ENCODE measurements at places on chromosomes 11 and 22.

- no peak overlapping the region for H3K4me3 ChIP-seq
- peak overlapping the region; percentile 17 for H3K27ac ChIP-seq
These were observed 15.6 kb downstream of the SUN2 start for GRCh38 chr22:38740116-38740723.

GRCh38 chr22:46954781-46955180 lies 192.3 kb downstream of the TBC1D22A start:
- H3K4me1 ChIP-seq = no peaks in the 10 kb centered on the region
- DNase-seq = no peak
- H3K36me3 ChIP-seq = peaks cover 3% of the 10 kb centered on the region

DNA sequence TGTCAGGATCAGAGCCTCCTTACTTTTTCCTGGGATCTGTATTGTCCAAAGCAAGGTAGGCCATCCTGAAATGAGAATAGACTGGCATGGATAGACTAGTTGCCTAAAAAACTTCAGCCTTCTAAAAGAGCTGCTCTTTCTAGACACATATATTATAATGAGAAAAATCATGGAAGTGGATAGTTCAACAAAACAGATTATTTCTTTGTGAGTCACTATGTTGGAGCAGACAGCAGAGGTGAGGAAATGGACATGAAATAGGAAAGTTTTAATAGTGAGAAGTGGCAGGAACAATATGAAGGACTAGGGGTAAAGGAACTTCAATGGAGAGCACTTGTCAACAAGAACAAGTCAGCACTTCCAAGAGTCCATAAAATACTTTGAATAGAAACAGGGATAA lies 101.9 kb upstream of the ANO3 start:
- H3K4me3 ChIP-seq = no peak overlapping the region
- no peak for DNase-seq
- H3K36me3 ChIP-seq = no peaks in the 10 kb centered on the region
- H3K4me1 ChIP-seq = no peaks in the 10 kb centered on the region
- H3K27me3 ChIP-seq = no peaks in the 10 kb centered on the region
- H3K27ac ChIP-seq = no peak overlapping the region

DNA sequence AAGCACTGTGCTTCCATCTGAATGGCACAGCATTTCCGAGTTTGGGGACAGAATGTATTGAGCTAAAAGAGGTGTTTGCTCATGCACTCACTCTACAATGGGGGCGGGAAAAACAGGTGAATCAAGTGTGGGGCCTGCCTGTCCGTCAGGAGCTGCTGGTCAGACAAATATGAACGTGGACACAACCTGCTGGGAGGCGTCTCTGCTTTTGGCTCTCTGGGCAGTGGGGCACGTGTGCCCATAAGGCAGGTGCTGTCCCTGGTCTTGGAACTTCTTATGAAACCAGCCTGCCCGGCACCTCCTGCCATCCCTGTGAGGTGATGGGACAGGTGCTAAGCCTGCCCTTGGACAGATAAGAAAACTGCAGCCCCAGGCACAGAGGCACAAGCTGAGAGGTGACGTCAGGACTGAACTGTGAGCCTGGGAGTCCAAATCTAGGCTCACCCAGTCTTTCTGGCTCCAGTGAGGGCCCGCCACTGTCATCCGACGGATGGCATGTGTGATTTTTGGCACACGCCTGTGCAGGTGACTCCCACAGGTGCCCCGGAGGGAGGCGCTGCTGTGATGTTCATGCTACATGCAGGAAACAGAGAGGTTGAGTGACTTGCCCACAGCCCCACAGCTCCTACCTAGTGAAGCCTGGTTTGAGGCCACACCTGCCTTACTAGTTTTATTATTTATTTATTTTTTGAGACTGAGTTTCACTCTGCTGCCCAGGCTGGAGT lies 51.6 kb downstream of the SMIM38 start:
- peaks cover 8% of the 10 kb centered on the region for H3K27me3 ChIP-seq
- H3K36me3 ChIP-seq = no peaks in the 10 kb centered on the region
- H3K4me3 ChIP-seq = no peak overlapping the region
- peaks cover 5% of the 10 kb centered on the region for H3K4me1 ChIP-seq
- no peak overlapping the region for H3K27ac ChIP-seq

DNA sequence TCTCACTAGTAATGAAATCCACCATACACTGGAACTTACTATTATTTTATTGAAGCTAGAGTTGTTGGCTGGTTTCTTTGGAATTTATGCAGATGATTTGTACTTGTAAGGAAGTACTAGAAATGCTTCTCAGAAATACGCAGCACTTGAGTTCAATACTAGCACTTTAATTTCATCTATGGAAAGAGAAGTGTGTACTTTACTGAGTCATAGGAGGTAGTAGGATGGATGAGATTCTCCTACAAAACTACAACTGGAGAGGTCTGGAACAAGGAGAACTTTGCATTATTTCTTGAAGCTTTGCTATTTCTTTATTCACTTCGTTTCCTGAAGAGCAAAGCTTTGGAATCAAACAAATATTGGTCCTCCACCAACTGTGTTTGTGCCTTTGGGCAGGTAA lies 44.1 kb upstream of the CCDC90B start:
- no peak for DNase-seq
- H3K4me3 ChIP-seq = no peak overlapping the region
- no peaks in the 10 kb centered on the region for H3K4me1 ChIP-seq
- H3K27ac ChIP-seq = no peak overlapping the region
- peaks cover 3% of the 10 kb centered on the region for H3K27me3 ChIP-seq
- no peaks in the 10 kb centered on the region for H3K36me3 ChIP-seq

DNA sequence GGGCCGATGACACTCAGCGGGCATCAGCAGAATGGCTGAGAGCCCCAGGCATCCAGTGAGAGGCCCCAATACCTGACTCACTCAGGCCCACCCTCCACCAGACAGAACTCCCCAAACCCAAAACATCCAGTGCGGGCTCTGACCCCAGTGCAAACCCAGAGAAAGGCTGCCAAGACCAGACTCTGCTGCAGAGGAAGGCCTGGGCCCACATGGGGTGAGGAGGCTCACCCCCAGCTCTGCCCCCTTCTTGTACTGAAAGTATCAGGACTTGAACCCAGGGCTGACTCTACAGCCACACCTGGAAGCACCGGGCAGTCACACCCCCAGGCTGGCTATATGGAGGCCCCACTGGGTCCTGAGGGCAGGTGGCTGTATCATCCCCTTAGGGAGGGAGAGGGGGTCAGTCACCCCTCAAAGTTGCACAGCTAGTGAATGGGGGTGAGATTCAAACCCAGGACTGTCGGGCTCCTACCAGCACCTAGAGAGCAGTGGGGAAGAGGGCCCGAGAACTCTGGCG lies 49.3 kb downstream of the IGLL1 start:
- no peak for DNase-seq
- H3K36me3 ChIP-seq = no peaks in the 10 kb centered on the region
- no peak overlapping the region for H3K27ac ChIP-seq
- peaks cover 2% of the 10 kb centered on the region for H3K27me3 ChIP-seq
- no peak overlapping the region for H3K4me3 ChIP-seq
- no peaks in the 10 kb centered on the region for H3K4me1 ChIP-seq

DNA sequence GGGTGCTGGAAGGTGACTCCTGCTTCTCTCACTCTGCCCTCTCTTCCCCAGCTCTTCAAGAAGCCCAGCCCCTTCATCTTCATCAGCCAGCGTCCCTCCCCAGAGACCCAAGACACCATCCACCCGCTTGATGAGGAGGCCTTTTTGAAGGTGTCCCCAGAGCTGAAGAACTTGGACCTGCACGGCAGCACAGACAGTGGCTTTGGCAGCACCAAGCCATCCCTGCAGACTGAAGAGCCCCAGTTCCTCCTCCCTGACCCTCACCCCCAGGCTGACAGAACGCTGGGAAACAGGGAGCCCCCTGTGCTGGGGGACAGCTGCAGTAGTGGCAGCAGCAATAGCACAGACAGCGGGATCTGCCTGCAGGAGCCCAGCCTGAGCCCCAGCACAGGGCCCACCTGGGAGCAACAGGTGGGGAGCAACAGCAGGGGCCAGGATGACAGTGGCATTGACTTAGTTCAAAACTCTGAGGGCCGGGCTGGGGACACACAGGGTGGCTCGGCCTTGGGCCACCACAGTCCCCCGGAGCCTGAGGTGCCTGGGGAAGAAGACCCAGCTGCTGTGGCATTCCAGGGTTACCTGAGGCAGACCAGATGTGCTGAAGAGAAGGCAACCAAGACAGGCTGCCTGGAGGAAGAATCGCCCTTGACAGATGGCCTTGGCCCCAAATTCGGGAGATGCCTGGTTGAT lies 12.6 kb downstream of the IL10RA start:
- H3K27ac ChIP-seq = peak overlapping the region; percentile 87
- H3K4me1 ChIP-seq = peaks cover 82% of the 10 kb centered on the region
- H3K4me3 ChIP-seq = peak overlapping the region; percentile 29
- H3K36me3 ChIP-seq = peaks cover 76% of the 10 kb centered on the region

DNA sequence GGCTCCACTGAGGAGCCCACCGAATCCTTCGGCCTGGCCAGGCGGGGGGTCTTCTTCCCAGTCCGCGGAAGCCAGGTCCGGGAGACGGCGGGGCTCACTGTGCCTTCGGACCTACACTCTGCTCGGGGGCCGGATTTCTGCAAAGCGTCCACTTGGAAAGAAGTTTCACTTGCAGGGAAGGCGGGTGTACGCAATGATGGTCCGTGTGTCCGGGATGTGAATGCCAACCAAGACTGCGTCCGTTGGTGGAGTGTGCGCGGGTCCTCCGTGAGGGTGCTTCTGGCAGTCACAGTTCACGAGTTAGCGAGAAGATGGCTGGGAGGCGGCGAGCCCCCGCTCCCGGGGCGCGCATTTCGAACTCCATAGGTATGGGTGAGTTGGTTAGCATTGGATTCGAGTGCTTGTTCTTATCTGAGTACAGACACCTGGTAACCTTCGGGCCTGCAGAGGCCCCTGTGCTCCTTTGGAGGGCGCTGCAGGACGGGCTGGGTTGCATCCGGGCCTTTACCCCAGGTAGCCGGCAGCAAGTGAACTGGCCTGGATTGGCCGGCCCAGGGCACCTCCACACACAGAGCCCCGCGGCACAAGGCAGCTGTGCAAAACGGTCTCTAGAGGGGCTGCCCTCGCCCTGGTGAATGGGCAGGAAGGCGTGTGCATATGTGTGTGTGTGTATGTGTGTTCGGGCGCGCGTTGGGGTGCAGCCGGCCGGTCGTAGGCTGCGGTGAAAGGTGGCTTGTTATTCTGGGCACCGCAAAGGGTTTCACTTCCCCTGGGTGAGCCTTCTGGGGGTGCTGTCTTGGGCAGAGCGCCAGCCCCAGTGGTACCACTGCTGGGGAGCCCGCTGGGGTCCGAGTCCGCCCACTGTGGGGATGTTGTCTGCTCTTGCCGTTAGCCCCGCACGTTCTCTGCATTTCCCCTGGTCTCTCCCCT lies 13.3 kb upstream of the CYP2R1 start:
- H3K4me3 ChIP-seq = peak overlapping the region; percentile 96
- DNase-seq = peak; percentile 94
- H3K36me3 ChIP-seq = no peaks in the 10 kb centered on the region
- peak overlapping the region; percentile 93 for H3K27ac ChIP-seq
- H3K27me3 ChIP-seq = no peaks in the 10 kb centered on the region
- peaks cover 53% of the 10 kb centered on the region for H3K4me1 ChIP-seq

GRCh38 chr11:46835897-46836296 lies 10.2 kb downstream of the CKAP5 start:
- H3K27ac ChIP-seq = no peak overlapping the region
- no peak for DNase-seq
- H3K4me1 ChIP-seq = peaks cover 30% of the 10 kb centered on the region
- H3K27me3 ChIP-seq = no peaks in the 10 kb centered on the region
- no peak overlapping the region for H3K4me3 ChIP-seq
- H3K36me3 ChIP-seq = peaks cover 16% of the 10 kb centered on the region

DNA sequence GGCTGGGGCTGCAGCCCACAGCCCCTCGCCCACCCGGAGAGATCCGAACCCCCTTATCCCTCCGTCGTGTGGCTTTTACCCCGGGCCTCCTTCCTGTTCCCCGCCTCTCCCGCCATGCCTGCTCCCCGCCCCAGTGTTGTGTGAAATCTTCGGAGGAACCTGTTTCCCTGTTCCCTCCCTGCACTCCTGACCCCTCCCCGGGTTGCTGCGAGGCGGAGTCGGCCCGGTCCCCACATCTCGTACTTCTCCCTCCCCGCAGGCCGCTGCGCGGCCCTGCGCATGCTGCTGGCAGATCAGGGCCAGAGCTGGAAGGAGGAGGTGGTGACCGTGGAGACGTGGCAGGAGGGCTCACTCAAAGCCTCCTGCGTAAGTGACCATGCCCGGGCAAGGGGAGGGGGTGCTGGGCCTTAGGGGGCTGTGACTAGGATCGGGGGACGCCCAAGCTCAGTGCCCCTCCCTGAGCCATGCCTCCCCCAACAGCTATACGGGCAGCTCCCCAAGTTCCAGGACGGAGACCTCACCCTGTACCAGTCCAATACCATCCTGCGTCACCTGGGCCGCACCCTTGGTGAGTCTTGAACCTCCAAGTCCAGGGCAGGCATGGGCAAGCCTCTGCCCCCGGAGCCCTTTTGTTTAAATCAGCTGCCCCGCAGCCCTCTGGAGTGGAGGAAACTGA lies 731 bp downstream of the GSTP1 start:
- H3K36me3 ChIP-seq = peaks cover 29% of the 10 kb centered on the region
- peak overlapping the region; percentile 82 for H3K4me3 ChIP-seq
- H3K27me3 ChIP-seq = peaks cover 15% of the 10 kb centered on the region
- DNase-seq = peak; percentile 82
- peak overlapping the region; percentile 75 for H3K27ac ChIP-seq
- H3K4me1 ChIP-seq = peaks cover 36% of the 10 kb centered on the region

DNA sequence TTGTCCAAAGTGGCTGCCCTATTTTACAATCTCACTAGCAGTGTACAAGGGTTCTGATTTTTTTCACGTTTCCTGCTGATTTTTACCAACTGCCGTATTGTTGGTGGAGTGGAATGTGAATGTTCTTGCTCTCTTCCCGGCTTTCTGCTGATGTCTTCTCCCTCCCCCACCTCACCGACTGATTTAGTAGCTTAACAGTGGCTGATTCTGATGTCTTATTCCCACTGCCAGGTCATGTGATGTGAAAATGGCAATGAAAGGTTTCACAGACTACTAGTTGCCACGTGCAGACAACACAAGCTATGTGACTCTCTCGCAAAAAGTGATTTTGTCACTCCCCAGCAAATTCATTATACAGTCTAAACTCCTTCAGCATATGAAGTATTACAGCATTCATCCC lies 17.3 kb upstream of the NEU3 start:
- no peak overlapping the region for H3K4me3 ChIP-seq
- no peaks in the 10 kb centered on the region for H3K27me3 ChIP-seq
- H3K27ac ChIP-seq = no peak overlapping the region
- H3K4me1 ChIP-seq = peaks cover 9% of the 10 kb centered on the region
- no peak for DNase-seq
- H3K36me3 ChIP-seq = peaks cover 62% of the 10 kb centered on the region

- H3K4me1 ChIP-seq = no peaks in the 10 kb centered on the region
- no peaks in the 10 kb centered on the region for H3K36me3 ChIP-seq
- no peak overlapping the region for H3K27ac ChIP-seq
- no peak overlapping the region for H3K4me3 ChIP-seq
- DNase-seq = no peak
These were observed 52.7 kb downstream of the RTL6 start for GRCh38 chr22:44445307-44445680.

DNA sequence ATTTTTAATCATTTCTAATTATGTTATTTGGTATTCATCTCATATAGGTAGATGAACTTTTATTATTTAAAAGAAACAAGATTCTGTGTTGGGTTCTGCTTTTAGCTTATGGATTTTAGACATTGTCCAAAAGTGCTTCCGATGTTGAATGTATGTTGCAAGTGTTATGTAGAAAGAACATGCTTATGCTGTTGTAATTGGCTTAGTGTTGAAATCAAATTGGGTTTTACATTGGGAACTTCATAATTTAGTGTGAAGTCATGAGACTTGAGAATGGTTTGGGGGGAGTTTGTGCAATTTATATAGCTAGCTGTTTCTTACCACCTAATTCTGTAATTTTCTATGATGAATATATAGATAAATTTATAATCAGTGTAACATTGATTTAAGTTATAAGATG lies 3.6 kb downstream of the MTMR3 start:
- DNase-seq = no peak
- no peaks in the 10 kb centered on the region for H3K27me3 ChIP-seq
- H3K4me3 ChIP-seq = no peak overlapping the region
